ENCODE measurements at places on chromosomes 12 and 14.

DNA sequence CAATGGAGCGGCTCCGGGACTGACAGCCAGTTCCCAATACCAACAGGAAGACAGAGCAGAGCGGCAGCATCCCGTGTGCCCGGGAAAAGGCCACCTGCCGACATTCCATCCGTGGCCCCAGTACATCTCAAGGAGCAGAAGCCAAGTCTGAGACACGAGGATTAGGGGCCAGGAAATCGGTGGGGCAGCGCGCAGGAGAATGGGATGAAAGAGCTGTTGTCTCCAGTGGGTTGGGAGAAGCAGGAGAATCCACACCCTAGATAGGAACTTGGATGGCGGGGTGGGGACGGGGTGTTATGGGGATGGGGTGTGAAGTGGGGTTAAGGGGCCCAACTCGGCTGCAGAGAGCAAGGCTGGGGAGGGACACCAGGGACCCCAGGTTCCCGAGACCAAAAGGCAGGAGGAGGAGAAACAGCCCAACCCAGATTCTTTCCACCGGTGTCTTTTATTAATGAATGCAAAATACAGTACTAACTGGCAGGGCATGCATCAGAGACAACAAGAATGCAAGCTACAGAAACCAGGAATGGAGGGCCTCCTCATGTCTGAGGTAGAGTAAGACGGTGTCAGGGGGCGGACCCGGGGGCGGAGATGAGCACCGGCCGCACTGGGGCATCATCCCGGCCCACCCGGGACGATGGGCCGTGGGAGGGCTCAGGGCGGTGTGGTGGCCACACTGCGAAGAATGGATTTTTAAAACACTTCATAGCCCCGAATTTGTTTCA is 50.3 kb downstream of the BEGAIN start:
- no peak for DNase-seq

GRCh38 chr12:50353404-50353803 is 43.0 kb downstream of the FAM186A start:
- DNase-seq: no peak

DNA sequence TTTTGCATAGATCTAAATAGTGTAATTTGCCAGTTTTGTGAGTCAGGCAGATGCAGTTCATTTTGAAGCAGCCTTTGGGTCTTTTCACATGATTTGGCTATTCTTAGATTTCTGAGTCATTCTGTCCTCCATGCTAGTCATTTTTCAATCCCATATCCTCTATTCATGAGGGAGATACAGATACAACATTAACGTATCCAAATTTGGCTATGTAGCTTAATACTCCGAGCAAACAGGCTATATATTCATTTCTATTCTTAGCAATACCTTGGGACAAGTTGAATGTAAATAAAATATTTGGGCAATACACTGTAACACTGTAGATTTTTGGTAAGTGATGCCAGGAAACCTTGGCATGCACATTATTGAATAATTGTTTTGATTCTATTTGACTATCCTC is 270.7 kb upstream of the PDE3A start:
- DNase-seq: no peak

DNA sequence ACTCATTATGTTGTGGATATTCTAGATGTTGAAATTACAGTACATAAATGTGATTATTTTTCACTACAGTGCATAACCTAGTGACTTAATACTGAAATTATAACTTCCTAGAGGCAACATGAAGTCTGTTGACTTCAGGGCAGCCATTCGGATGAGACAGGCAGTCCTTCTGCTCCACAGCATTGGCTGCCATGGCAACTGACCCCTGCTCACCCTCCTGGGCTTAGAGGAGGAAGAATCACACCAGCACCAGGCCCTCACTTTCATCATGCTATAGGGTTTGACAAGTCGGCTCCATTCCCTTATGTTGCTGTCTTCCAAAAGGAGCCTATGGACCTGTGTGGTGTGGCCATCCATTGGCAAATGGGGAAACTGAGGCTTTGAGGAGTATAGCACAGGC is 233.5 kb upstream of the TMEM132C start:
- no peak for DNase-seq

- DNase-seq: no peak
Observed at GRCh38 chr14:76984787-76985375, 43.6 kb downstream of the IRF2BPL start.

All from stimulated activated CD4-positive, alpha-beta T cell treated with anti-CD3 and anti-CD28 coated beads, TNF-alpha, amount 100 ng/mL, for 24 hours (primary cell).